Esophagus muscularis mucosa (tissue), 4 donors: ENCODE measurements at places on chromosomes 16 and 17. TPM values are rescaled to one million over a fixed set of nuclear protein-coding genes. Genes with fewer than 3 reads are reported as not detected.

PRR35 gene
- total RNA-seq, result not detected

MYH13 gene
- total RNA-seq, result not detected

ASPHD1 gene
- total RNA-seq, result not detected

KRTAP16-1 gene
- not detected for total RNA-seq

ACSM5 gene
- 4.2 TPM for total RNA-seq

CCDC144A gene
- 3.4 TPM for total RNA-seq

ESRP2 gene
- 0.58 TPM for total RNA-seq

SLC13A2 gene
- total RNA-seq, result not detected

SLC5A11 gene
- total RNA-seq, result not detected

GFER gene
- 38.5 TPM for total RNA-seq

RCVRN gene
- total RNA-seq, result not detected

MYLK3 gene
- 0.45 TPM for total RNA-seq

PIRT gene
- 1.3 TPM for total RNA-seq

TMEM235 gene
- not detected for total RNA-seq

LGALS9B gene
- not detected for total RNA-seq

UMOD gene
- total RNA-seq, result not detected

HOXB7 gene
- 1.7 TPM for total RNA-seq

C17orf67 gene
- total RNA-seq, result 4.2 TPM

ACSM3 gene
- 4.6 TPM for total RNA-seq

MFAP4 gene
- total RNA-seq, result 127 TPM

CIITA gene
- 11.2 TPM for total RNA-seq

CCDC200 gene
- not detected for total RNA-seq

SMPD3 gene
- 0.66 TPM for total RNA-seq

RAP1GAP2 gene
- 13.1 TPM for total RNA-seq

FADS6 gene
- total RNA-seq, result not detected

PRR15L gene
- total RNA-seq, result not detected

DNAAF1 gene
- total RNA-seq, result 0.78 TPM

CLEC3A gene
- 0.17 TPM for total RNA-seq

OVCA2 gene
- total RNA-seq, result 38.9 TPM

KIF1C gene
- 251 TPM for total RNA-seq

HCRT gene
- total RNA-seq, result not detected

NPIPB9 gene
- 1.7 TPM for total RNA-seq

FAM171A2 gene
- total RNA-seq, result 2.0 TPM

ADAP2 gene
- 19.1 TPM for total RNA-seq

NPIPA2 gene
- 2.5 TPM for total RNA-seq

ZNF48 gene
- 10.4 TPM for total RNA-seq

MEIOC gene
- total RNA-seq, result not detected

ZDHHC1 gene
- total RNA-seq, result 27.5 TPM

ADAMTS18 gene
- 0.45 TPM for total RNA-seq

CDK5R1 gene
- 0.86 TPM for total RNA-seq

TBC1D3E gene
- total RNA-seq, result not detected

HOXB6 gene
- total RNA-seq, result 2.5 TPM

MYADML2 gene
- total RNA-seq, result not detected

SLC16A11 gene
- total RNA-seq, result 0.26 TPM

KLHL10 gene
- total RNA-seq, result 1.7 TPM

CPNE7 gene
- 0.83 TPM for total RNA-seq

CTRB1 gene
- total RNA-seq, result not detected

CCL8 gene
- not detected for total RNA-seq

ASPA gene
- 1.7 TPM for total RNA-seq
